Stimulated activated CD8-positive, alpha-beta memory T cell treated with anti-CD3 and anti-CD28 coated beads, Interleukin-15, amount 100 ng/mL, for 24 hours (primary cell): ENCODE measurements at places on chromosomes 13 and 19.

DNA sequence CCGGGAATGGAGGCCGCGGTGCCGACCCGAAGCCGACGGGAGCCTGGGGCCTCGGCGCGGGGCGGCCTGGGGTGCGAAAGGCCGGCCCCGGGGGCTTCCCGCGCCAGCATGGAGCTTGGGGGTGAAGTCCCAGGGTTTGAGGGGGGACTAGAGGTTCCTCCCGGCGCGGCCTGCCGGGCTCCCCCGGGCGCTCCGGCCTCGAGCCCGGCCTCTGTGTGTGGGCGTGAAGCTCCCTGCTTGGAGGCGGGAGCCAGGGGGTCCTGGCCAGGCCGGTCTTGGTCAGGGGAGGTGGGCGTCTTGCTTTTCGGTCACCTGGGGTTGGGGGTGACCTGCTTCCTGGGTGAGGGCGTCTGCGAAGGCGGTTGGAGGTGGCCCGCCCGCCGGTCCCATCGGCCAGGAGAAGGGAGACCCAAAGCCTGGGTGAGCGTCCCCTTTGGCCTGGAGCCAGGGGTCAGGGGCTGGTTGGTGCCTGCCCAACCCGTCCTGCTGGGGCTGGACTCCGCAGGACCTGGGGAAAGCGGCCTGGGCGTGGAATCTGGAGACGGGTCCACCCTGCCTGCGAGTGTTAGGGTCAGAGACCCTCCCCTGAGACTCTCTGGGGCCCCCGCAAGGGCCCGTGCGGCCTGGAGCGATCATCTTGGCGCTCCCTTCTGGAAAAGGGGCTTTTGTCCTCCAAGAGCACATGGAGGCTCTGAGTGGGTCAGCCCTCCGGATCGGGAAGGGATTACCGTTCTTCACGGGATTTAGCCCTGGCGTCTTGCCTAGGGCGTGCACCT is 535 bp downstream of the BSG start:
- DNase-seq, result no peak

DNA sequence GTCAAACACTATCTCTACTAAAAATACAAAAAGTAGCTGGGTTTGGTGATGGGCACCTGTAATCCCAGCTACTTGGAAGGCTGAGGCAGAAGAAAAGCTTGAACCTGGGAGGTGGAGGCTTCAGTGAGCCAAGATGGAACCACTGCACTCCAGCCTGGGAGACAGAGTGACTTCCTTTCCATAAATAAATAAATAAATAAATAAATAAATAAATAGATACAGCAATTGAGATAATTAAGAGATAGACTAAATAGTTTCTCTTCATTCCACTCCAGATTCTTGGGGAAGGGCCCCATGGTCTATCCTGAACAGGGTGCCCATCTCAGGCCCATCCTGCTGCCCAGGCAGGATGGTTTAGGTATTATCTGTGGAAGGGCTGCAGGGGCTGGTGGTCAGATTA is 24.0 kb upstream of the FARP1 start:
- DNase-seq, result no peak

GRCh38 chr13:58620176-58620575 is 988.6 kb downstream of the PCDH17 start:
- DNase-seq, result no peak

- DNase-seq, result no peak
These were observed 122.5 kb upstream of the SPACA7 start for GRCh38 chr13:112253631-112254030.

DNA sequence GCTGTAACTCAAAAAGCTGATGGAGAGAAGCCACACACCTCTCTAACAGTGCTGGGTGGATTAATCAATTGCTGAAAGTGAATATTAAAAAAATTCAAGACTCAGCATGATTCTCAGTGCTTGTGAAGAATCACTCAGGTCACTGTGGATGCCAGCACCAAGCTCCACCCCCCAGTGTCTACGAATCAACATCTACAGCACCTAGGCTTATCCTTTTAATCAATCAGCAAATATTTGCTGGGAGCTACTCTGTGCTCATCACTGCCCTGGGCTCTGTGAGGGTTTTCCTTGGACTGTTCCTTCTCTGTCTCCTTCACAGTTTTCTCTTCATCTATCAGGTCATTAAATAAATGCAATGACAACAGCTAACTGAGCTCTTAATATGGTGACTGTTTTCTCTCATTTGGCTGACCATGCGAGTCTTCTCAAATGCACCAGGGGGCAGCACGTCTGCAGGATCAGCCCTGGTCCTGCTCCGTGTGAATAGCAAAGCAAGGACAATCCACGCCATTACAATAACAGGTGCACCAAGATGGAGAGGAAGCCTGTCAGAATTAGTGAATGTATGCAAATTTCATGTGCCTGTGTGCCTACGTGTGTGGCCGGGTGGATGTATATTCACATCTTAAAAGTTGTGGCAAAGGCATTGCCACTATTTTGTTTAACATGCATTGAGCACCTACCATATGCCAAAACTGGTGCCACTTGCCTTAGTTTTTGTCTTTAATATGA is 14.6 kb upstream of the C13orf42 start:
- DNase-seq, result no peak

- no peak for DNase-seq
These were observed 9.7 kb downstream of the LPAR6 start for GRCh38 chr13:48403151-48403631.

- DNase-seq, result no peak
These were observed 37.8 kb downstream of the ELF1 start for GRCh38 chr13:40981361-40981760.

- no peak for DNase-seq
These were observed 17.7 kb downstream of the ZMYM5 start for GRCh38 chr13:19845758-19846157.

- DNase-seq, result no peak
These were observed 41.6 kb downstream of the IFT88 start for GRCh38 chr13:20608438-20609020.

GRCh38 chr19:7808108-7808507 is 21.9 kb upstream of the EVI5L start:
- no peak for DNase-seq

- DNase-seq, result no peak
These were observed 586.8 kb upstream of the MIR17HG start for GRCh38 chr13:90760639-90761038.

- DNase-seq, result no peak
These were observed 6.5 kb downstream of the UNC13A start for GRCh38 chr19:17681505-17682125.

DNA sequence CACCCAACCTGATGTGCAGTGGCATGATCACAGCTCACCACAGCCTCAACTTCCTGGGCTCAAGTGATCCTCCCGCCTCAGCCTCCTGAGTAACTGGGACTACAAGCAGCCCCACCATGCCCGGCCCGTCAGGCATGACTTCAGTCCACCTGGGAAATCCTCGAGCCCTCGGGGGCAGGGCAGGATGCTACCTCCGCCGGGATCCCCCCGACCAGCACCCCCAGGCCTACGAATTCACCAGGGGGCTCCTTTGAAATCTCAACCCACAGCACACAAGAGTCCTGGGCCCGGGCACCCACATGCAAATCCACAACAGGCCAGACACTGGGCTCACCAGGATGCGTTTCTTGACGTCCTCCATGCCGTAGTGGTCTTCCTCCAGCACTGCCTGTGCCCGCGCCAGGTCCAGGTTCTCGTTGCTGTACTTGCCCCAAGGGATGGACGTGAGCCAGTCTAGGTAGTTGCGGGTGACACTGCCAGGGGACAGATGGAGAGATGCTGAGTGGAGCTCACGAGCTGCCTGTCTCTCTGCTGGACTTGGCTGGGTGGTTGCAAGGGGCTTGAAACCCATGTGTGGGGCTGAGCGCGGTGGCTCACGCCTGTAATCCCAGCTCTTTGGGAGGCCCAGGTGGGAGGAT is 10.5 kb downstream of the RPL36 start:
- DNase-seq, result no peak

DNA sequence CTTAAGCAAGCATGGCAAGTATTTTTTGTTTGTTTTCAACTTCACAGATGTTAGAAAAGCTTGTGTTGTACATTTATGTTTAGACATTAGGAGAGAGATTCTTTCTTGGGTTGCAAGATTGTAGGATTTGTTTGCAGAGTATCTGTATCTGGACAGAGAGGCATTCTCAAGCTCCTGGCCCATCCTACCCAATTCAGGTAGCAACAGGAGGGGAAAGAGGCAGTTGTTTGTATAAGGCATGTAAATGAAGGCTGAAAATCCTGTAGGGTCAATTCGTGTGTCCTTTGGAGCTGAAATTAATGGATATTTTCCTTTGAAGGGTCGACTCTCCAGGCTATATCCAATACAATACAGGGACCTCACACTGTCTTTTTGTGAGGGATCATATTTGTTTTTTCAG is 147.3 kb downstream of the KCNRG start:
- DNase-seq, result no peak

GRCh38 chr13:30466358-30466714 is 600 bp upstream of the HMGB1 start:
- no peak for DNase-seq

GRCh38 chr19:34808566-34808965 is 35.6 kb upstream of the ZNF599 start:
- no peak for DNase-seq

DNA sequence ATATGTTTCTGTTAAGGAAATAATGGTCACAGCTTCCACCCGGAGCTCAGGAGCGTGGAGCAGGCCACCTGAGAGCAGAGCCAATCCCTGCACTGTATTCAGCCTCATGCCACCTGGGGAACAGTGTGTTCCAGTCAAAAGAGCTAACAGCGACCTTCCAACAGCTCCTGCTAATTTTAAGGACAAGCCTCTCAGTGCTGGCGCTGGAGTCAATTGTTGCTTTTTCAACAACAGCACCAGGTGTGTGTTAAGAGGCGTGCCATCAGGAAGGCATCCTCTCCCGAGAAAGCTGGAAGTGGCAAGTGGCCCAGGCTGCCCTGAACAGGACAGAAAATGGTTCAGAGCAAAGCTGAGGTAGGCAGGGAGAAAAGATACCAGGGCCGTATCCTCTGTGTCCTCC is 102.0 kb downstream of the CACNA1A start:
- DNase-seq, result no peak

DNA sequence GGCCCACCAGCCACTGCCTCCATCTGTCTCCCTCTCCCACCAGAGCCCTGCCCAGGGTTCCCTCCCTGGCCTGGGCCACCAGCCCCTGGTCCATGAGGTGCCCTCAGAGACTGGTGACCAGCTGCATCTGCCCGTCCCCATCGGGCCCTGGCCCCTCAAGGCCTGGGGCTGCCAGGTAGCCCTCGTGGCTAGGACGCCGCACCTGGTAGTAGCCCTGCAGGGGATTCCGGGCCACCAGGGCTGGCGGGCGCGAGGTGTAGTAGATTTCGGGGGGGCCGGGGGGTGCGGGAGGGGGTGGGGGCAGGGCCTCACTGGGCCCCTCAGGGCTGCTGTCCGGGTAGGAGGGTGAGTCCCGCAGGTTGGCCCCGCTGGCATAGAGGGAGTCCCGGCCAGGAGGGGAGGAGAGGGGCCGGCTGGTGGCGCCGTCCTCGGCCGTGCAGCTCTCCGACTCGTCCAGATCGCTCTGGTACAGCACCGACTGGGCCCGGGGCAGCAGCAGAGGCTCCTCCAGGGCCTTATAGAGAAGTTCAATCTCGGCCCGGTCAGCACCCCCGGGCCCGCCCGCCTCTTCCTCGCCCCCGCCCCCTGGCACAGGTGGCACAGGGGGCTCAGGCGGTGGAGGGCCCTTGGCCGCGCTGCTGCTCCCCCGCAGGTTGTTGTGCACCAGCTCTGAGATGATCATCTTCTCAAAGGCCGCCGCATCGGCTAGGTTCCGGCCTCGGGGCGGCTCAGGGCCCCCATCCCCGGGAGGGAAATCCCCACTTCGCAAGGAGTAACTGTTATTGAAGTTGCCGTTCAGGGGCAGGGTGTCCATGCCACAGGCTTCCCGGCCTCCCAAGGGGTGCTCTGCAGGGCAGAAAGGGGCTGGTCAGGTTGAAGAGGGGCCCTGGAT is 14.6 kb upstream of the ASF1B start:
- DNase-seq, result no peak

DNA sequence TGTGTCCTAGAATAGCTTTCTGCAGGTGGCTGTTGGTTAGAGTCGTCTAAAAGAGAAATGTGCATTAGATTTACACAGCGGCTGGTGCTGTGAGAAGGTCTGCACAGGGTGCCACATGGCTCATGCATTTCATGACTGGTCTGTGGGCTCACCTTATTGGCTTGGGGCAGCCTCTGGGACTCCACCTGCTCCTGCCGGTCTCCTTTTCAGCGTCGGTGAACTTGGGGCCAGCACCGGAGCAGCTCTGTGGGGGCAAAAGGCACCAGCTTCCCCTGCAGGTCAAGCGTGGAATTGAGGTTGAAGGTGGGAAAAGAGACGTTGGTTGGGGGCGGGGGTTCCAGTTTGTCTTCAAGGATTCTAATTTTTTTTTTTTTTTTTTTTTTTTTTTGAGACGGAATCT is 3.1 kb upstream of the PNMA8C start:
- no peak for DNase-seq

- no peak for DNase-seq
These were observed 12.8 kb downstream of the RGCC start for GRCh38 chr13:41470196-41470595.

DNA sequence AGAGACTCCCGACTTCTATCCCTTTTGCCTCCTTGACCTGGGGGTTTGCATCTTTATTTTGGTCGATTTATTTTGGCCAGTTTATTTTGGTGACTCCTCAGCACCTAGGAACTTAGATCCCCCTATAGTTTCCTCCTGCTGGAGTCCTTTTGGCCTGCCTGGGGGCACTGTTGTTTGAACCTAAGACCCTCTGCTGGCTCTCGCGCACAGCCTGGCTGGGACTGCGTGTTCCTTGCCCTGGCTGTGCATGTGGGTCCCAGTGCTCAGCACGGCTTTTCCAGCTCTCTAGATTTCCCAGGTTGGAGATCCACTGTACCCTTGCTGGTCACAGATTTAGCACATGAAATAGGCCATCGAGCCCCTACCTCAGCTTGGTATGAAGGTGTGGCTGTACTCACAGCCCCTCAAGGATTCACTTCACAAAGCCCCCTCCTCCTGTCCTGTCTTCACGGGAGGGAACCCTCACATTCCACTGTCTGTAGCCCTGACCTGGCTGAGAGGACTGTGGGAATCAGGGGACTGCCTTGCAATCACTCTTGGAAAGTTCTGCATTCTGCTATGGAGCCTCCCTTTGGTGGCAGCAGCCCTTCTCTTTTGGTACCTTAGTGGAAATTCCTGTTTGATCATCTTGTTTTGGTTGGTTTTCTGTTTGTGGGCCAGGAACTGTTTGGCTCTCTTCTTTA is 8.3 kb downstream of the UBAC2 start:
- DNase-seq, result no peak

- DNase-seq, result no peak
These were observed 28.2 kb downstream of the FCGBP start for GRCh38 chr19:39906283-39906682.

- DNase-seq, result no peak
These were observed 10.8 kb downstream of the CLN5 start for GRCh38 chr13:77002590-77003190.

GRCh38 chr13:31236211-31236786 is 36.5 kb downstream of the B3GLCT start:
- no peak for DNase-seq
